ENCODE measurements at places on chromosomes 13 and 19.

DNA sequence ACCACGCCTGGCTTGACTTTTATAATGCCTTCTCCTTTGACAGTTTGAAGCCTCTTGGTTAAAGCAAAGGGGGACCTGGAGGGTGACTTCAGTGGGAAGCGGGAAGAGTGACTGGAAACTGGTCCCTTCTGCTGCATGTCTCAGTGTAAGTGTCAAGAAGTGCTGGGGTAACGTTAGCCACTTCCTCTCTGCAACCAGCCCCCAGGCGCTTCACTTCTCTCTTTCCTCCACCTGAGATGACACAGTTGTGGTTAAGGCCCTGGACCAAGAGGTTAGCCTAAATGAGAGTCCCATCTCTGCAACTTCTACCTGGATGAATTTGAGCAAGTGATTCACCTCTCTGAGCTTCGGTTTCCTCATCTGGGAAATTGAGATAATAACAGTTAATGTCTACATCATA, 16.3 kb downstream of the LEUTX start:
- DNase-seq = no peak

DNA sequence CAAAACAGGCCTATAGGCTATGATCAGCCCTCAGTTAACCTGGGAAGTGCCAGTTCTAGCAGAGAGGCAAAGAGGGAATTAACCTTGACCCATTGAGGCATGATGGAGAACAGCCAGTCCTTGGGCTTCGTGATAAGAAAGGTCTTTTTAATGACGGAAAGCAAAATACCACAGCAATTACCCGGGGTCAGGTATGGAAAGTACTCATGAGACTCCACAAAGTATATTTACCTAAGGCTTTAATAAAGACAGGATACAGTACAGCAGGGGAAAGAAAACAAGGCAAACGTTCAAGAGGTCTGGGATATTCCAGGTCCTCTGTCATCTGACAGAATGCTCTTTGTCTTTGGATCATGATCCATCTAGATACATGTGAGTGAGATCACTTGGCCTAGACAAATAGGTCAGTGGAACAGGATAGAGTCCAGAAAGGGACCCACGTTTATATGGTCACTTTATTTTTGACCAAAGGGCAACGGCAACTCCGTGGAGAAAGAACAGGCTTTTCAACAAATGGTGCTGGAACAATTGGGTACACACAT, 52.2 kb downstream of the WDFY2 start:
- DNase-seq = no peak

DNA sequence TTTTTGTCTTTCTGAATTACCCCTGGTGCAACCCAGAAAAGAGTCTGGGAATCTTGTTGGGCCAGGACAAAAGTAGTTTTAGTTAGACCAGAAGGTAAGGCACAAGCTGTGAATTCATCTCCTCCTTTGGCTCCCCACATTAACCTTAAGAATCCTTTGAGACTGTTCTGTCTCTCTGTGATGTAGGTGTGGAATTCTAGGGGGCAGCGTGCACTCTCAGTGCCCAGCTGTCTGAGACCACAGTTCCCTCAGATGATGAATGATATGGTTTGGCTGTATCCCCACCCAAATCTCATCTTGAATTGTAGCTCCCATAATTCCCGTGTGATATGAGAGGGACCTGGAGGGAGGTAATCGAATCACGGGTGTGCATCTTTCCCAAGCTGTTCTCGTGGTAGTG, 43.9 kb downstream of the ZNF506 start:
- no peak for DNase-seq

GRCh38 chr19:11098327-11098726, 9.1 kb downstream of the LDLR start:
- no peak for DNase-seq

GRCh38 chr19:16449330-16449961, 22.3 kb downstream of the EPS15L1 start:
- peak; percentile 27 for DNase-seq

DNA sequence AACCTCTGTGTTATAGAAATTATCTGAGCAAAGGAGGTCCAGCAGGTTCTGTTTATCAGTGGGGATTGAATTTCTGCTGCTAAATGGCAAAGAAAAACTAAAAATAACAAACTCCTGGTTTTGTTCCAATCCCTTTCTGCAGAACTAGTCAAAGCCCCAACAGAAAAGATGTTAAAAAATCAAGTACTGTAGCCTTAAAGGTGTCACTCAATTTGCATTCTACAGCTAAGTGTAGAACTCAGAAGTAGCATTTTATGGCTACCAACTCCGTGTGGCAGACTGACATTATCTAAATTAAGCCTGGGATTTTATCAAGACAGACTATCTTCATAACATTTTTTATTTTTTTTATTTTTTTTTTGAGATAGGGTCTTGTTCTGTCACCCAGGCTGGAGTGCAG, 91.5 kb upstream of the SLC15A1 start:
- no peak for DNase-seq

- DNase-seq = no peak
Observed at GRCh38 chr13:44374348-44374712, 706 bp downstream of the SERP2 start.

DNA sequence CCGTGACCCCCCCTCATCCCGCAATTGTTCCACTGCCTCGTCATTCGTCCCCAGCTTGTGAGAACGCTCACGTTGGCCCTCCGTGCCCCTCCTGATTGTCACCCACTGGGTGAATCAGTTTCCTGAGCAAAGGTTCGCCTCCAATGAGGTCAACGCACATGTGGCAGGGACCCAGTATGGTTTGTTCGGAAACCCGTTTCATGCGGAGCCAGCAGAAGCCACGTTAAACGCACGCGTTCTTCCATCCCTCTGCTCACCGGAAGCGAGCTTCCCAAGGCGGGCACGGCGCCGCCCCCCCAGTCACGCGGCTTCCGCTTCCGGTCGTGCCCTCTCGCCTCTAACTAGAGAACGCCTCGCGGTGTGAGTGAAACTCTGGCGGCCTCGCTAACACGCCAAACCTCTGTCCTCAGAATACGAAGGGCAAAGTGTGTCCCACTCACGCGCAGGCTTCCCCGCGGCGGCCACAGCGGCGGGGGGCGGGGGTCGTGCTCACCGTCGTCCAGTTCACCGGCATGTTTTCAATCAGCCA, 18.0 kb upstream of the CFAP97D2 start:
- DNase-seq = peak; percentile 16

GRCh38 chr19:57363688-57364181, 384 bp downstream of the TRAPPC2B start:
- peak; percentile 3 for DNase-seq

DNA sequence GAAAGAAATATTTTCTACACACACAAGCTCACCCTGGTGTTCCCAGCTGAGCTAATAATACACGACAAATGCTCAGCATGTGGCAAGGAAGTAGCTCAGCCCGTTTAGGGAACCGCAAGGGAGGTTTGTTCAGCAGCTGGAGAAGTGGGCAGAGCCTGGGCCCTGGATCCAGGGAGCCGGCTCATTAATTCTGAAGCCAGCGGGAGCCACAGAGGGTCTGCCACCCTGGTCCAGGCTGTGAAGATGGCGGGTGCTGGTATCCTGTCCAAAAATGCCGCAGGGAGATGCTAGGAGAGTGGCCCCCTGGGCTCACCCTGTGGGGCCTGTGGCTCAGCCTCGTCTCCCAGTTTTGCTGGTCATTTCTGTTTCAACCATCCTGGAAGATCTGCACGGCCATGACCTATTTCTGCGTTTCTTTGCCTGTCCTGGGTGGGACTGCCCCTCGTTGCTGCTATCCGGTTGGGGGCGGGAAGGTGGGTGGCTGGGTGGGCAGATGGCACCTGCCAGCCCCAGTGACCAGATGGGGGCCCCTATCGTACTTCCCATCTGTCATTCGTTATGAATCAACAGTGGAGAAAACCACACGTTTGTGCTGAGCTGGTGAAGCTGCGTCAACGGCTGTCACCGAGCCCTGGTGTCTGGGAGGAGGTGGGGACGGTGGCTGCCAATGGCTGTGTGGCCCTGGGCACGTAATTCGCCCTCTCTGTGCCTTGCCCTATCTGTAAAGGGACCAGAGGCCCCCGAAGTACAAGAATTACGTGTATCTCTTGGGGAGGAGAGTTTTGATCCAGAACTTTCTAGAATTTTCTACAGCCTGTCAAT, 2.7 kb upstream of the GNA15 start:
- peak; percentile 32 for DNase-seq

DNA sequence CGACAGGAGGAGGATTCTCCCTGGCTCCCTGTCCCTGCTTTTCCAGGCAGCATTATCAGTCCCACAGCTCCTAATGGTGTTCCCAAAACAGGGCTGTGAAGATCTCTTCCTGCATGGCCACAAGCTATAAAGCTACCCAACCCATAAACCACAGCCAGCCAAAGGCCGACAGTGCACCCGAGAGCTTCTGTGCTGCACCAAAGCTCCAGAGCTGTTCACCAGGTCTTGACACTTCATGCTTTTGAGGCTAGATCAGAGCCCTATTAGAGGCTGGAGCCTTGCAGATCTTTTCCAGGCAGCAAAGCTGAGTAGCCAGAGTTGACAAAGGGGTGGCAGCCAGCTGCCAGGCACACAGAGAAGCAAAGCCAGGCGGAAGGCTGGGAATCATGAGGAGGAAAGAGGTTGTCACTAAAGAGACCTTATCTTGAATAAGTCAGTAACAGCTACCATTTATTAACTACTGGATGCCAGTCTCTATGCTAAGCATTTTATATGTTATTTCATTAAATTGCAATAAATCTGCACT, 180.4 kb downstream of the KATNAL1 start:
- DNase-seq = no peak

GRCh38 chr13:113280126-113280525, 16.9 kb upstream of the LAMP1 start:
- no peak for DNase-seq

DNA sequence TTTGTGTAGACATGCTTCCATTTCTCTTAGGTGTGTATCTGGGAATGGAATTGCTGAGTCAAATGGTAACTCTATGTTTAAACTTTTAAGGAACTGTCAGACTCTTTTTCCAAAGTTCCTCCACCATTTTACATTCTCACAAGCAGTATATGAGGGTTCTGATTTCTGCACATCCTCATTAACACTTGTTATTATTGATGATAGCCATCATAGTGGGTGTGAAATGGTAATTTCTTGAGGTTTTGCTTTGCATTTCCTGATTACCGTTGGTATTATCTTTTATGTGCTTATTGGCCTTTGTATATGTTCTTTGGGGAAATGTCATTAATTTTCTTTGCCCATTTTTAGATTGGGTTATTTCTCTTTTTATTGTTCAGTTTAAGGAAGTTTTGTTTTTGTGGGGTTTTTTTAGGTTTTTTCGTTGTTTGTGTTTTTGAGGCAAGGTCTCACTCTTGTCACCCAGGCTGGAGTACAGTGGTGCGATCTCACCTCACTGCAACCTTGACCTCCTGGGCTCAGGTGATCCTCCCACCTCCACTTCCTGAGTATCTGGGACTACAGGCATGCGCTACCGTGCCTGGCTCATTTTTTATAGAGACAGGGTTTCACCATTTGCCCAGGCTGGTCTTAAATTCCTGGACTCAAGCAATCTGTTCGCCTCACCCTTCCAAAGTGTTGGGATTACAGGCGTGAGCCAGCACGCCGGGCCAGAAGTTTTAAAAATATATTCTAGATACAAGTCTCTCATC, 34.3 kb downstream of the NAA16 start:
- no peak for DNase-seq
